Amniotic stem cell (primary cell): ENCODE measurements at places on chromosomes 5 and 9.
A peak's percentile ranks its signal among the peaks of the same experiment; 100 is the strongest.

DNA sequence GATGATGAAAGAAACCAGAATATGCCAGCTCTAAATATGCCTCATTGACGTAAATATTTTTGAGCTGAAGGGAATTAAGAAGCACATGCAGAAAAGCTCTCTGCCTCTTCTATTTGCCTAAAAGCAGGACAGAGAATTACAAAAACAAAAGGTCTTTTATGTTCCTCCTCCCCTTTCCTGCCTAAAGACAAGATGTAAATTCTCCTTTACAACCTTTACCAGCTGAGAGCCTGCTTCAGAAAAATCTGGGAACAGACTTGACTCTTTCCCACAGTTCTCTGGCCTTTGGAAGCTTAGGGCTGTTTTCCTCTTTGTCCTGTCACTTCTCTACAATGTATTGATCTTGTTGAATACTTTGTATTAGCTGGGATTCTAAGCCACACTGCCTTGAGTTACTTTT, 199.7 kb downstream of the TMC1 start:
- no peak for DNase-seq

GRCh38 chr5:7927466-7928375, 58.8 kb downstream of the MTRR start:
- DNase-seq, result no peak

GRCh38 chr5:129244478-129244877, 149.9 kb downstream of the ISOC1 start:
- DNase-seq, result no peak

DNA sequence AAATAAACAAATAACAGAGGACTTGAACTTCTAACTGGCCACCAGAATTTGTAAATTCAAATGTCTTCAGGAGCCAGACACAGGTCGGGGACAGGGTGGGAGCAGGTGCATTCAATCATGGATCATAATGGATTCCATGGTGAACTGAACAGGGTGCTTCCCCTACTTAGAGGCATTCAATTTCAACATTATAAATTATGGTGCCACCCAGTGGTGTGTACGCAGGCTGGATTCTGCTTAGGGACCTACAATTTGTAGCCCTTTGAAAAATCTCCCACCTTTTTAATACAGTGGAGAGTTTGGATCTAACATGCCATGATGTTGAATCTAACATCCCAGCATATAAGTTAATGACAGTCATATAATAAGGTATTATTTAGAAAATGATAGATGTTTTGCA, 22.3 kb downstream of the KLF9 start:
- no peak for DNase-seq

DNA sequence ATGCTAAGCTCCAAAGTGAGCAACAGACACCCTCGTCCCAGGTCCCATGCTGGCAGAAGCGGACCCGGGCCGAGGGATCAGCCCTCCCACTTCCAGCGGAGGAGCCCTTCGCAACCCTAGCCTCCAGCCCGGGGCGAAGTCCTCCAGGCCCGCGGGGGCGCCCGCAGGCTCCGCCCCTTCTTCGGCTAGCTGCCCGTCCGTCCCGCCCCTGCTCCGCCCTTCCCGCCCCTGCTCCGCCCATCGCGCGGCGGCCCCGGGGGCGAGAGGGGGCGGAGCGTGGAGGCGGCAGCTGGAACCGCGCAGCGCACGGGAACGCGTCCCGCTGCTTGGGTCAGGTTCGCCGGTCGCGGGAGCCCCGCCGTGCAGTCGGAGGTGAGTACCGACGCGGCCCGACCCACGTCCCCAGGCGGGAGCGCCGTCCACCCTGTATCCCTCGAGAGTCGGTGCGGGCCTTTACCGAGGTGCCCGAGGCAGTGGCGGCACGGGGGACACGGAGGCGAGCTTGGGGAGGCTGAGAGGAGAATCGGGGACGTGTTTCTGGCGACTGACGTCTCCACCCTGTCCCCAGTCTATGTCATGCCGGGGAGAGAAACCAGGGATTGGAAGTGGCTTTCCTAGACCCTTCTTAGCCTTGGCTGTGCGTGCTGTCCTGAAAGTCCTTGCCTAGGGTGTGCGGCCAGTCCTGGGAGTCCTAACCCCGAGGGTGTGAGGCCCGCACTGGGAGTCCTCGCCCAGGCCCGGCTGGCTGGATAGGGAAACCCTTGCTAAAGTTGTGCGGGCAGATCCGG, at the start of gene ACO1:
TSS of gene ACO1 (plus strand) at position 280 of the 788 bp plus-strand sequence. CDS start 20,864 bp downstream, outside the sequence.
- peak; percentile 76 for DNase-seq

- no peak for DNase-seq
Measured at GRCh38 chr5:7606840-7607465, 211.0 kb downstream of the ADCY2 start.

- DNase-seq, result no peak
Measured at GRCh38 chr5:139473105-139473504, 2.3 kb downstream of the SMIM33 start.

- DNase-seq, result peak; percentile 100
Measured at GRCh38 chr5:132389585-132390286, 20.2 kb downstream of the SLC22A5 start.

DNA sequence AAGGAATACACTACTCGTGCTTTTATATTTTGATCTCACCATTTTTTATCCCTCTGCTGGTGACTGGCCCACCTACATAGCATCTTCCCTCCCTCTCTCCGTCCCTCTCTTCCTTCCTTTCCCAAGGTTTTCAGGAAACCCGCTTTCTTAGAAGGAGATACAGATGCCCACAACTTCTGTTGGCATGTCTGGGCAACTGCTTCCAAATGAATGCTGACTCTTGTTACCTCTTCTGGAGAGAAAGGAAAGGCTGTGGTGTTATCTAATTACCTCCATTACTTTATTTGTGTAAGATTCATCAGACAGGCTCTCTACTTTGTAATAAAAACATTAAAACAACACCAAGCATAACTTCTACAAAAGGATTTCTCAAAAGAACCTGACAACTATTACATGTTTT, 20.2 kb downstream of the FANCC start:
- DNase-seq, result no peak

DNA sequence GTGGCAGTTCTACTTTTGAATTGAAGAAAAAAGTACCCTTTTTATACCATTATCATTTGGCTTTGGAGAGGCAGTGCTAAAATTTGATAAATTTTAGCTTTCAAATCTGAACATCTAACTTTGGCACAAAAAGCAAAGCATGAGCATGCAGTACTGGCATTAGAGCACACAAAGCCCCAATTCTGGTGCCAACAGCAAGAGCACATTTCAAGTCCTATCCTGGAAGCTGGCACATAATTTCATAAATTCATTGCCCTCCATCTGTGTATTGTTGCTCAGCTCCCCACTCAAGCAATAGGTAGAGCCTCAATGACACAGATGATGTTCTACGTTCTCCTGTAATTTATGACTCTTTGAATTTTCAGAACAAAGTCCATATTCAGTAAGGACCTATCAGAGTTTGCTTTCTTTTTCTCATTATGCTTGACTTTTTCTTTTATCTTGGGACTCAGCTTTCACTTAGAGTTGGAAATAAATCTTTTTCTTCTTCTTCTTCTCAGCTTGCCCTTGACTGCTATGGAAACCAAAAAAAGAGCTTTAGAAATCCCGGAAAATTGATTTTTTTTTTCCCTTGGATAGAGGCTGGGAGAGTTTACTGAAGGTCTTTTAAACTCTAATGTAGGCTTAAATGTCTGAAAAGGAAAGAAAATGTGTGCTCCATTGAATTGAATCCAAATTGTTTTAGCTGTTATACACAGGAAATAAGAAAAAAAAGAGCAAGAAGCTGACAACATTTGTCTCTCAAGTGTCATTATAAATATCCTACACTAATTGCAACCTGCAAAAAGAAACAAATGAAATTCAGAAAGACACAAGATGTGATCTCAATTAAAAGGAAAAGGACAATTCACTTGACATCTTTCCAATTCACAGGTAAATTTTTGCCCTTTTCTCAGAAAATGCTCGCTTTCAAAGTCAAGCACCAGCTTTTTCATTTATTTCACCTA, 380.8 kb upstream of the CDH18 start:
- DNase-seq, result no peak
